ENCODE measurements at places on chromosomes 1 and 21.

DNA sequence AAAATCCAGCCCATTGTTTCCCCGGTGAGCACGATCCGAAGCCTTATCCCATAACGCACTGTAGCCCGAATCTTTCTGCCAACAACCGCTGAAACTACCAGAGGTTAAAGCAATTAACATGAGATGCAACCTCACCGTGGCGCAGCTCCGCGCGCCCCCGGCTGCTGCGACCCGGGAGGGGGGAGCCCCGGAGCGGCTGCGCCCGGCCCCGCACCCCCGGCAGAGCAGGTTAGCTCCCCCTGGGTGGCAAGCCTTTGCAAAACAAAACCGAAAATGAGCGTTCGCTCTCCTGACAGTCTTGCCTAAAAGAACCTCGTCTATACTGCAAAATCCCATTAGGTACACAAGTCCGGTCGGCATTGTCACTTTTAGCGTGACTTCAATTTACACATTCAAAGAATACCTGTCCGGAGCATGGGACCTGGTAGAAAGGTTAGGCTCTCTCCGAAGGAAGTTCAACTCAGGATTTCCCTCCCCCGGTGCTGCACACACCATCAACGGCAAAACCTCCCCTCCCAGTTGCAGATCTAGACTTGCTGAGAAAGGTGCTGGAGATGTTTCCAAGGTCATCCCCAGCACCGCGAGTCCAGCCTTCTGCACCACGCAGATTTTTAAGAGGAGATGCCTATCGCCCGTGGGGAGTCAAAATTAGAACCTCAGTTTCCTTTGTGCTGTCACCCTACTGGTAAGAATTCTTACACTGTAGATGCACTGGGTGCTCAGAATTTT is 107.5 kb downstream of the ZNF281 start:
- DNase-seq, result no peak

DNA sequence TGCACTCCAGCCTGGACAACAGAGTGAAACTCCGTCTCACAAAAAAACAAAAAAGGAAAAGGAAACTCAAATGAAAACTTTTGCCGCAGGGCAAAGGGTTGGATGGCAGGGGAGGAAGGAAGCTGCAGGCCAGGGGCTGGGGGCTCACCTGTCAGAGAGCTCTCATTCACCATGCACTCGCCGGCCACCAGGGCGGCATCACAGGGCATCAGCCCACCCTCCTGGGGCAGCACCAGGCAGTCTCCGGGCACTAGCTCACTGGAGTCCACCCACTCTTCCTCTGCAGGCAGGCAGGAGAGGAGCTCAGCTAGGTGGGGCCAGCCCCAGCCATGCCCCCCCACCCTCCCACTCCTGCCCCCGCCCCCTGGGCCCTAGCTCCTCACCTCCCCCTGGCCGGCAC is 11.9 kb downstream of the ATP13A2 start:
- DNase-seq, result no peak

GRCh38 chr1:114340892-114341291 is 170.1 kb downstream of the TRIM33 start:
- DNase-seq, result no peak

DNA sequence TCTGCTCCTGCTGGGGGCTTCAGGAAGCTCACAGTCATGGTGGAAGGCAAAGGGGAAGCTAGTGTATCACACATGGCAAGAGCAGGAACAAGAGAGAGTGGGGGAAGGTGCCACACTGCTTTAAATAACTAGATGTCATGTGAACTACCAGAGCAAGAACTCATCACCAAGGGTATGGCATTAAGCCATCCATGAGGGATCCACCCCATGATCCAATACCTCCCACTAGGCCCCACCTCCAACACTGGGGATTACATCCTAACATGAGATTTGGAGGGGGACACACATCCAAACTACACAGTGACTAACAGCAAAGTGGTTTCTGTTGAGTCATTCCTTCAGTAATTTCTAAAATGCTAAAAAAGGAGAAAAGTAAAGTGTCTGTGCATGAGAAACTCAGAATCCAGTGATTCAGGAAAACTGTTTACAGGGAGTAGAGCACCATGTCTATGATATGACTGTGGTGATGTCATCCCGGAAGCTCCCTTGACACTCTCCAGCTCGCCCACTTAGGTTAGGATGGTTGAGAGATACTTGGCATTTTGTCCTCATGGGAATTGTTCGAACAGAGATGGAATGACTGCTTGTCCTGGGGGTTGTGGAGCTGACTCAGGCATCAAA is 50.3 kb downstream of the CHD1L start:
- DNase-seq, result no peak

GRCh38 chr1:66300280-66300971 is 233.5 kb upstream of the SGIP1 start:
- no peak for DNase-seq

DNA sequence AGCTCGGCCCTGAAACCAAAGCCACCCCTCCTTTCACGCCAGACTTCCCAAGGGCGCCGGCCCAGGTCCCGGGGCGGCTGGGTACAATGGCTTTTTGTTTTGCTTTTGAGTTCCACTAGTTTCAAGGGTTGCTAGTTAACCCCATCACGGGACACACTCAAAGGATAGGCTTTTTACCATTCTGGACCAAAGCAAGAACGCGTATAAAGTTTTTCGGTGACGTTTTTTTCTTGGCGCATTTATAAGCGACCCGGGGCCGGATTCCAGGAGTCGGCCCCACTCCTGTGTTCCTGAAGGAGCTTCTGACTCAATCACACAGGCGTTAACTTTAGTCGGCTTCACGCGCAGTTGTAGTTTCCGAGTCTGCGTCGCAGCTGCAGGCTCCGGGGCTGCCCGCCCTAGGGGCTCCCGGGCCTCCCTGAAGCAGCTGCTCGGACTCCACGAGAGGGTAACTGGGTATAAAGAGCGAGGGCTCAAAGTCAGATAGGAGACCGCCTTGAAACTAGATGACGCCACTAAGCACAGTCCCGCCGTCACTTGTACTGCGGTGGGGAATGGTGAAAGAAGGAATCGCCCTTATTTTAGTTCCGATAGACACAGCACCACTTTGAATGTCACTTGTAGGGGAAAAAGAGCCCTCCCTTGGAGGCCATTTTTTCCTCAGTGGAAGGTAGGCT is 707 bp upstream of the KLHL21 start:
- DNase-seq, result peak; percentile 86

DNA sequence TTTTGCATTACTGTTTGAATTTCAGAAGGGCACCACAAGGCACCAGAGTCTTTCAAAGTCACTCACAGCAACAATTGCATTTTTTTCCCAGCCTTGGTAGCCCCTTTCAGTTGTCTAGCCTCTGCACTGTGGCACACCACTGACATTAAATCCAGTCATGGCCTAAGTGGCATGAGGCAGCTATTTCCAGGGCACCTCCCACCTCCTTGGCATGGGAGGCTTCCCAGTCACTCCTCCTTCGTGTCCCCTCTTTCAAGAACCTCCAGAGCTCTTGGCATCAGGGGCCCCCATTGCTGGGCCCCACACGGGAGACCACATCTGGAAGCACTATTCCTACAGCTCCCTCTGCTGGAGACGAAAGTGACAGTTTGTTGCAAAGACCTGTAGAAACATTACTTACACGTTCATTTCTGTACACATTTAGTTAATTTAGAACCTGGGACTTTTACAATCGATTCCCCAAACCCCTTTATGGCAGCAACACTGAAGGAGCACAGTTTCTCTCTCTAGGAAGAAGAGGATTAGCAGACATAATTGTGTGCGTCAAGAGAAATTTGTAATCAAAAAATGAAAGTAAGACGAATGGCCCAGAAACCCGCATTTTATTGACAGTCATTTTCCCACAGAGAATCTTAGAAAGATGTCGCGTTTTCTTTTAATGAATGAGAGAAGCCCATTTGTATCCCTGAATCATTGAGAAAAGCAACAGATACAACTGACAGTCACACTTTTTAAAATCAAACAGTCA is 5.7 kb upstream of the CHD5 start:
- DNase-seq, result no peak

Data from aorta (tissue), 5 donors.